ENCODE measurements at places on chromosomes 2 and 18.

DNA sequence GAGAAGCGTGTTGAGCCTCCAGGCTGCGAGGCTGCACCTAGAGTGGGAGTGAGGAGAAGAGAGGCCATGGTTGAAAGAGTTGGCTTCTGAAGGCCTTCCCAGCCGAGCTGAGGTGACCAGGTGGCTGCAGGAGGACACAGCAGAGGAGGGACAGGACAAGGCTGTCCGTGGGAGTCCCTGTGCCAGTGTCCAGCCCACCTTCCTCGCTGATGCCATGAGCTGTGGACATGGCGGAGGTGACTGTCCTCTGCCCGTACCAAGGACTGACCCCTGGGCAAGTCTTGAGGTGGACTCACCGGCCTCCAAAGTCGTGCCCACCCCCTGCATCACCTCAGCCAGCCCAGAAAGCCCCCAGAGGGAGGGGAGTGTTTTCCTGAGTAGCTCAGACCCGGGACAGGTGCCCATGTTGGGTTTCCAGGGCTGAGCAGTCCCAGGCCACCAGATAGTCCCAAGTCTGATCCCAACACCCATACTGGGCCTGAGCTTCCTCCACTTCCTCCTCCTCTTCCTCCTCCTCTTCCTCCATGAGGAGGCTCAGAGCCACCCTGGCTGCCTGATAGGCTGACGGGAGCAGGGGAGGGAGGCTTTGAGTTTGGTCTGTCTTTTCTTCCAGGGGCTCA is 43.0 kb upstream of the FOSL2 start:
- H3K4me1 ChIP-seq, result no peaks in the 10 kb centered on the region
- no peak for DNase-seq
- no peak overlapping the region for H3K27ac ChIP-seq
- no peaks in the 10 kb centered on the region for H3K27me3 ChIP-seq
- no peak overlapping the region for H3K4me3 ChIP-seq

GRCh38 chr2:182818925-182819324 is 47.5 kb downstream of the FRZB start:
- no peak overlapping the region for H3K4me3 ChIP-seq
- no peaks in the 10 kb centered on the region for H3K4me1 ChIP-seq
- H3K27me3 ChIP-seq, result no peaks in the 10 kb centered on the region
- no peak for DNase-seq
- H3K27ac ChIP-seq, result no peak overlapping the region

- no peaks in the 10 kb centered on the region for H3K36me3 ChIP-seq
- no peak for DNase-seq
- no peak overlapping the region for H3K4me3 ChIP-seq
- H3K4me1 ChIP-seq, result no peaks in the 10 kb centered on the region
- H3K27ac ChIP-seq, result no peak overlapping the region
Measured at GRCh38 chr2:210727549-210727948, 171.2 kb downstream of the CPS1 start.

- 0 out of 2 replicates have a peak, but pooled peaks cover 6% of the 10 kb centered on the region for H3K36me3 ChIP-seq
- H3K27ac ChIP-seq, result no peak overlapping the region
- no peaks in the 10 kb centered on the region for H3K27me3 ChIP-seq
- peaks cover 6% of the 10 kb centered on the region for H3K4me1 ChIP-seq
Measured at GRCh38 chr2:188303363-188304031, 11.8 kb downstream of the GULP1 start.

DNA sequence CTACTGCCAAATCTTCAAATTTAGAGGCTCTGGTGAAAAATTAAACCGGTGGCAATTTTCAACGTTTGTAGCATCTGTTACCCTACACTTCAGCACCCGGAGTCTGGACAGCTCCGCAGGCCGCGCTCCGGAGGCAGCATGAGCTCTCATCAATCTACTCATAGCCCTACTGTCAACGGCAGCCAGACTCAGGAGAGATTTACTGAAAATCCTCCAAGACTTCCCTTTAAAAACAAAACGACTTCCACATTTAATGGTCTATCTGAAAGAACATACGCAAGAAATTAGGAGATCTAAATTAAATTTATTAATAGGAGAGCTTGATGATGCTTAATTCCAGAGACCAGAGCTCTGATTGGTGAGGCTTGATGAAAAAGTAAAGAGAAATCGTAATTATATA is 970 bp upstream of the ADCYAP1 start:
- no peak overlapping the region for H3K27ac ChIP-seq
- H3K27me3 ChIP-seq, result peaks cover 5% of the 10 kb centered on the region
- DNase-seq, result peak; percentile 48
- H3K4me1 ChIP-seq, result no peaks in the 10 kb centered on the region

- H3K4me1 ChIP-seq, result peaks cover 15% of the 10 kb centered on the region
- no peak overlapping the region for H3K4me3 ChIP-seq
- DNase-seq, result no peak
- no peaks in the 10 kb centered on the region for H3K36me3 ChIP-seq
- H3K27ac ChIP-seq, result no peak overlapping the region
- H3K27me3 ChIP-seq, result no peaks in the 10 kb centered on the region
Measured at GRCh38 chr2:18506883-18507509, 53.5 kb downstream of the RDH14 start.

DNA sequence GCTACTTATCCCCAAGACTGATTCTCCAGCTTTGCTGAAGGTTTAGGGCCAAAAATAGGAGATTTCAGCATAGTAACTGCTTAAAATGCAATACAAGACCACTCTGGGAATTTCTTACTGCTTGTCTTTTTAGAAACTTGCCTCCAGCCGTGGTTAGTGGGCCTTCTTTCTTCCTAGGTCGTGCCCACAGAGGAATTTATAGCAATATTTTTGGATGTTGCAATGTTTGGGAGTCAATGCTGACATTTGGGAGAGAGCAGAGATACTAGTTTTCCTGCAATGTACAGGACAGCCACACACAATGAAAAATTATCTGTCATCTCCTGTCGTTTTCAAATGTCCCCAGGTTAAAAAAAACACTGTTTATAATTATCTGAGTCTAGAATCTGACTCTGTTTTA is 25.6 kb upstream of the CERS6 start:
- H3K4me1 ChIP-seq, result peaks cover 5% of the 10 kb centered on the region
- H3K36me3 ChIP-seq, result no peaks in the 10 kb centered on the region
- no peaks in the 10 kb centered on the region for H3K27me3 ChIP-seq
- H3K4me3 ChIP-seq, result no peak overlapping the region
- no peak overlapping the region for H3K27ac ChIP-seq

GRCh38 chr2:177675825-177676224 is 283.3 kb downstream of the AGPS start:
- H3K4me3 ChIP-seq, result no peak overlapping the region
- H3K36me3 ChIP-seq, result no peaks in the 10 kb centered on the region
- no peaks in the 10 kb centered on the region for H3K4me1 ChIP-seq
- DNase-seq, result no peak

- no peak for DNase-seq
- H3K36me3 ChIP-seq, result no peaks in the 10 kb centered on the region
- H3K4me1 ChIP-seq, result no peaks in the 10 kb centered on the region
- no peaks in the 10 kb centered on the region for H3K27me3 ChIP-seq
- no peak overlapping the region for H3K27ac ChIP-seq
- no peak overlapping the region for H3K4me3 ChIP-seq
Measured at GRCh38 chr2:30631051-30631671, 176.1 kb downstream of the CAPN13 start.
